ENCODE measurements at places on chromosomes 1 and 21. TPM values are rescaled to one million over a fixed set of nuclear protein-coding genes. Genes with fewer than 3 reads are reported as not detected.

The VANGL1 gene
- total RNA-seq: 12.9 TPM

The CHIA gene
- total RNA-seq: not detected

DNA sequence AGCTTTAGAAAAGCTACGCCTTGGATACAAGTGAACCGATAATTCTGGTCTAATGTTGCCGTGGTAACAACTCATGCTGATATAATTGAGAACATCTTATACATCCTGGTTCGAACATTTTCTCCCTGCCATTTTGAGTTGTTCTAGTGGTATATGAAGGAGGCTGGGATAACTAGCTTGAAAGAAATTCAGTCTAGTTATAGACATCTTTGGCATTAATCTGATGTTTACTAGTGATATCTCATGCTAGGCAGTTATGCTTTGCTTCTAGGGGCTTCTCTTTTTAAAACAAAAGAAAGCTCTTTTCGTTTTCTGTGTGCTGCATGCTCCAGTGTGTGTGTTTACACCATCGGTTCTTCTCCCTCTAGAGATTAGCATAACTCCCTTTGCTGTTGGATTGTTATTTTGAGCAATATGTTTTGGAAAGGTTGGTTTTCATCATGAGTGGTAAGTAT is 20.5 kb downstream of the PRKACB start:
- peak overlapping the region; percentile 45 for H3K4me3 ChIP-seq
- H3K27me3 ChIP-seq: no peaks in the 10 kb centered on the region
- H3K4me1 ChIP-seq: no peaks in the 10 kb centered on the region
- H3K27ac ChIP-seq: no peak overlapping the region

GRCh38 chr1:38872401-38873026 is 634 bp downstream of the MYCBP start:
- peak overlapping the region; percentile 45 for H3K27ac ChIP-seq
- peak; percentile 7 for DNase-seq
- peaks cover 11% of the 10 kb centered on the region for H3K4me1 ChIP-seq
- no peaks in the 10 kb centered on the region for H3K36me3 ChIP-seq
- H3K4me3 ChIP-seq: peak overlapping the region; percentile 94

- DNase-seq: no peak
- H3K36me3 ChIP-seq: no peaks in the 10 kb centered on the region
- no peaks in the 10 kb centered on the region for H3K4me1 ChIP-seq
These were observed 72.4 kb downstream of the AJAP1 start for GRCh38 chr1:4726620-4727341.

DNA sequence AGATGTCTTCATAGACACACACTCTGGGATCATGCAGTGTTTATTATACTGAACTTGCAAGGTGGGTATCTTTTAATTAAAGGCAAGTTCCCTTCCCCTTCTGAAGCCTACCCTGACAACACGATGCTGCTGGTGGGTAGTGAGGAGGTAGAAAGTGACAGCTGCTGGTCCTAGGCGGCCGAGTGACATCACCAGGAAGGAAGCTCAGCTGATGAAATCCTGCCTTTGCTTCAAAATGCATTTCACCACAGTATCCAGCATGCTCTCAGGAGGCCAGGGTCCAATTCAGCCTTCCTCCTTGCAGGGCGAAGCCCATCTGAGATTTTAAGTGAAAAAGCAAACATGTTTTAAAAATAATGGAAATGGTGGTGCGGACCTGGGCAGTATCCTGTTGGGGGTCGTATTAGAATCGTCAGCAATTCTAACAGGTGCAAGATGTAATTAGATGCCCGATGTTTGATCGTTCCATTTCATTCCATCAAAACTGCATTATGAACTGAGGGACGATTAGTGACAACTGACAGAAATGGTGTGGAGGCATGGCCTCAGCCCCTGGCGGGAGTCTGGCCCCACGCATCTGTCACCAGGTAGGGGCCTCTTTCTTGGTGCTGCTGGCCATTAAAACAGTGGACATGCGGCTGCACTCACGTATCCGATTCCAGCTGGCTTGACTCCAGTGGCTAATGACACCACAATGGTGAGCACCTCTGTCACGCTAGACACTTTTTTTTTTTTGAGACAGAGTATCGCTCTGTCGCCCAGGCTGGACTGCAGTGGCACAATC is 324.8 kb upstream of the C1orf174 start:
- H3K27ac ChIP-seq: no peak overlapping the region
- H3K27me3 ChIP-seq: no peaks in the 10 kb centered on the region
- H3K4me1 ChIP-seq: no peaks in the 10 kb centered on the region
- no peak for DNase-seq
- no peaks in the 10 kb centered on the region for H3K36me3 ChIP-seq
- no peak overlapping the region for H3K4me3 ChIP-seq

- H3K27me3 ChIP-seq: no peaks in the 10 kb centered on the region
- no peak for DNase-seq
- no peak overlapping the region for H3K27ac ChIP-seq
- peaks cover 10% of the 10 kb centered on the region for H3K4me1 ChIP-seq
- H3K36me3 ChIP-seq: peaks cover 96% of the 10 kb centered on the region
These were observed 45.6 kb downstream of the UBR4 start for GRCh38 chr1:19164274-19165015.

DNA sequence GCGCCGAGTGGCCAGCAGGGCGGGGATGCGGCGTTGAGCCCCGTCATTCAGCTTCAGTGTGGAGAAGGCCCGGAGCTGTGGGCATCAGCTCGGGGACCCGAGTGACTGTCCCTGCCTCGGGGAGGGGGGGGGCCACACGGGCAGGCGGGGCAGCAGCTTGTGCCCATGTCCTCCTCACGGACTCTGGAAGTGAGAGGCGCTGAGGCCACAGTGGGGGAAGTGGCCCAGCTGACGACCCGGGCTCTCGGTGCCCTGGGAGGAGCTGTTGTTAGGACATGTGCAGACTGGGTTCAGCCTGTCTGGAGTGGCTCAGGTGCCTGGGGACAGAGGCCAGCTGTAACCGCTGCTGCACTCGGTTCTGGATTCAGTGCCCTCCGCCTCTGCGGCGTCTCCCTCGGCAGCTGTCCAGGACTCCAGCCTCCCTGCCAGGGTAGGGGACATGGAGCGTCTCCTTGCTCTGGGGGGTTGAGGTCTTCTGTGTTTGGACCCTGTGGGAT is 71.1 kb downstream of the SKI start:
- peaks cover 3% of the 10 kb centered on the region for H3K36me3 ChIP-seq
- no peak overlapping the region for H3K4me3 ChIP-seq
- H3K27me3 ChIP-seq: no peaks in the 10 kb centered on the region

DNA sequence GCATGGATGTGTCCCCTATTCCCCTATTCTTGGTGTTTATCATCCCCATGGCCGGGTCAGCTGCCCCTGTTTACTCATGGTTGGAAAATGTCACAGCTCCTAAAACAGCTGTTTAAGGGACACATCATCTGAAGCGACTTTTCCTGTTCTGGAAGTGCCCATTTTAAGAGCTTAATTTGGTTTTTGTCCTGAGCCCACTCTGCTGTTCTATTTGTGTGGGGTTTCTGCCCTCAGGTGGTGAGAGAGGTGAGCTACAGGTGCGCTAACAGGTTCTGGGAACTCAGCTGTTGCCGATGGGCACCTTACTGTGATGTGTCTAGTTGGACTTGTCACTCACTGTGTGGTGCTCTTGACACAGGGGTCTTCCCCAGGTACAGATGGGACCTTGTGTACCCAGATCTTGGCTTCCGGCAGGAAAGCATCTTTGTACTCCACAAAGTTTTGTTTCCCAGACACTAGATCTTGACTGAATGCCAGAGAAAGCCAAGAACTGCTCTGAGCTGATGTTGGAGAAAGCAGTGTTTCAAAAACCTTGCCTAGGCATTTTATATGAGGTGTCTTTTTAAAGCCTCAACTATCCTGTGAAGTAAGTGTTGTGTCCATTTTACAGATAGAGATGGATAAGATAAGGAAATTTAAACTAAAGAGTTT is 59.0 kb upstream of the CD1D start:
- H3K27me3 ChIP-seq: peaks cover 16% of the 10 kb centered on the region
- H3K36me3 ChIP-seq: no peaks in the 10 kb centered on the region
- no peaks in the 10 kb centered on the region for H3K4me1 ChIP-seq
- H3K4me3 ChIP-seq: no peak overlapping the region

DNA sequence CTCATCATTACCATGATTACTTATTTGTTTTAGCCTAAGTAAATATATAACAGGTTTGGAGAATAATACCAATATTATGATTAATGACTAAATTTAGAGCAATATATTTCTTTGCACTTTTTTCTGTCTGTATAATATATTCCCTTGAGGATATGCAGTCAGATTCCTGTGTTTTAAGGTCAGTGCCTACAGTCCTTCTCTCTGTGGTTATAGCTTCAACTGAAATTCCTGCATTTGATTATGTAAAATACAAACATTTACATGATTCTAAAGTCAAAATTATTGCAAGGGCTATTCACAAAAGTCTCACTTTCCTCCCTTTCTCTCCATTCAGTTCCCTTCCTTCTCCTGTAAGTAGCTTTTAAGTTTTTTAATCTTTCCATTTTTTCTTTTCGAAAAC is 142.9 kb upstream of the COL6A1 start:
- no peaks in the 10 kb centered on the region for H3K36me3 ChIP-seq
- peaks cover 6% of the 10 kb centered on the region for H3K4me1 ChIP-seq
- H3K27me3 ChIP-seq: no peaks in the 10 kb centered on the region
- no peak overlapping the region for H3K4me3 ChIP-seq
- H3K27ac ChIP-seq: peak overlapping the region; percentile 42

GRCh38 chr1:221824025-221824424 is 82.1 kb upstream of the DUSP10 start:
- H3K27ac ChIP-seq: peak overlapping the region; percentile 20
- H3K4me3 ChIP-seq: no peak overlapping the region
- no peaks in the 10 kb centered on the region for H3K36me3 ChIP-seq
- no peaks in the 10 kb centered on the region for H3K27me3 ChIP-seq
- peak; percentile 84 for DNase-seq
- H3K4me1 ChIP-seq: peaks cover 24% of the 10 kb centered on the region

DNA sequence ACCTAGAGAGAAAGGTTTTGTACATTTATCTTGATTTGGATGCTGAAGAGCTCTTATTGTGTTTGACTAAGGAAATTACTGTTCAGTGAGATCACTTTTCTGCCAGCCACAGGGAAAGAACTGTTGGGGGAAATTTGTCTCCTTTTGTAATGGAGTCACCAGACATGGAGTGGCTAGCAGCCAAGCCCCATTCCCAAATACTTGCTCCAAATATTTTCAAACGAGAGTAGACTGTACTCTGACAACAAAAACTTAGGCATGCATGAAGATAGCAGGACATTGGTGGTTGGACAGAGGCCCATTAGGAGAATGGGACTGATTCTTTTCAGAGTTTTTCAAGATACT is 21.1 kb downstream of the IPO9 start:
- H3K4me1 ChIP-seq: peaks cover 37% of the 10 kb centered on the region
- peak overlapping the region; percentile 86 for H3K27ac ChIP-seq
- peaks cover 41% of the 10 kb centered on the region for H3K36me3 ChIP-seq
- DNase-seq: peak; percentile 96
- no peak overlapping the region for H3K4me3 ChIP-seq
- H3K27me3 ChIP-seq: no peaks in the 10 kb centered on the region

DNA sequence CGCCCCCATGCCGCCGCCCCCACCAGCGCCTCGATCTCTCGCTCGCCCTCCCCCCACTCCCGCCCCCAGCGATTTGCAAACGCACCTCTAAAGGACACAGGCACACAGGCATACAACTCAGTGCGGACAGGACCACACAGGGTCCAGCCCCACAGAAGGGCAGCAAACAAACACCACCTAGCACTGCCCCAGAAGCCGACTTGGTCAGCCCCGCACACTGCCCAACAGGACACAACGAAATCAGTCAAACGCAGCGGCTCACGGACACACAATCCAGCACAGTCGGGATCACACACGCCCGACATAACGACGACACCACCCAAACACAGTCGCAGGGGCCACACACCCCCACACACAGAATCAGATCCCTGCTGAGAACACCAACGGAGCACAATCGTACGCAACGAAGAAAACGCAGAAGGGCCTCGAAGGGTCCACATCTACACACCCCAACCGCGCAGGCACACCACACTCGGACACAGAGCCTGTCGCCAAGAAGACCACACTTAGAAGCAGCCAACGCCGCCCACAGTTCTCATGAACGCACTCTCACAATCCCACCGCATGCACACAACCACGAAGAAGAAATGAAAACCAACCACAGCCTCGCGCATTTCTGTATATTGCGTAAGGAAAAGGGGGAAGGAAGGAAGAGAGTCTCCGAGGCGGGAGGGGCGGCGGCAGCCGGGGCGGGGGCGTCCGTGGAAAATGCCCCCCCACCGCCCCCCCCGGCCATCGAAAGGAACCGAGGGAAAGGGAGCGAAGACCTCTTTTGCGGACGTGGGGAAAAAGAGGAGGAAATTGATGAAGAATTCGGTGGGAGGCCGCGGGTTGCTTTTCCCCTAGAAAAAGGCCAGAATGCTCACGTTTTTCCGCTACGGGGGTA is 481 bp downstream of the TAL1 start:
- H3K4me1 ChIP-seq: no peaks in the 10 kb centered on the region
- no peak overlapping the region for H3K4me3 ChIP-seq
- H3K27ac ChIP-seq: no peak overlapping the region
- no peaks in the 10 kb centered on the region for H3K36me3 ChIP-seq

- H3K4me3 ChIP-seq: no peak overlapping the region
- H3K27ac ChIP-seq: no peak overlapping the region
- no peaks in the 10 kb centered on the region for H3K27me3 ChIP-seq
- H3K4me1 ChIP-seq: no peaks in the 10 kb centered on the region
- no peaks in the 10 kb centered on the region for H3K36me3 ChIP-seq
These were observed 64.4 kb upstream of the GJA5 start for GRCh38 chr1:147824798-147825197.
